T-cell (primary cell): ENCODE measurements at places on chromosomes 11 and 22.

GRCh38 chr11:16347928-16348685, 8.2 kb downstream of the SOX6 start:
- DNase-seq: no peak

- DNase-seq: no peak
These were observed 1.3 kb downstream of the STARD10 start for GRCh38 chr11:72792437-72793021.

GRCh38 chr11:65611028-65611757, 2.8 kb downstream of the MAP3K11 start:
- no peak for DNase-seq

- no peak for DNase-seq
These were observed 33.2 kb downstream of the RELT start for GRCh38 chr11:73409431-73409830.

- no peak for DNase-seq
These were observed 5.0 kb downstream of the MICALL1 start for GRCh38 chr22:37910890-37911672.

DNA sequence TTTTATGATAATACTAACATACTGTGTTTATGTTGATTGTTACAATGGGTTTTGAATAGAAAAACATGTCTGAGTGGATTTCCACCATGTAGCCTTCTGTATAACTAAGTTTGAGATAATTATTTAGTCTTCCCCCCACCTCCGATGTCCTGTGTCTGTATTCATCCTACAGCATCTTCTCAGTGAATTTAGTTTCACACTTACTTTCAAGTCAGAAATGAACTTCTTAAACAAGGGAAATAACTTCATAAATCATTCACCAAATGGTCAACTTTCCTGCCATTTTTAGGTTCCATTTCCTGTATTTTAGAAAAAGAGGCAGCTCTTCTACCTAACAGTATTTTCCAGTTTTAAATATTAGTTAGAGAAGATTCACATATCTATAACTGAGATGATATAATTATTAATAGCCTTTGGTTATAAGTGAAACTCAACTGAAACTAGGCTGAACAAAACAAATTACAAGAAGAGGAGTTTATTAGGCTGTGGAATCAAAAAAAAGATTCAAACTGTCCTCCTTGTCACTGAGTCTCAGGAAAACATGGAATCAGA, 3.5 kb downstream of the OR51B5 start:
- DNase-seq: no peak

DNA sequence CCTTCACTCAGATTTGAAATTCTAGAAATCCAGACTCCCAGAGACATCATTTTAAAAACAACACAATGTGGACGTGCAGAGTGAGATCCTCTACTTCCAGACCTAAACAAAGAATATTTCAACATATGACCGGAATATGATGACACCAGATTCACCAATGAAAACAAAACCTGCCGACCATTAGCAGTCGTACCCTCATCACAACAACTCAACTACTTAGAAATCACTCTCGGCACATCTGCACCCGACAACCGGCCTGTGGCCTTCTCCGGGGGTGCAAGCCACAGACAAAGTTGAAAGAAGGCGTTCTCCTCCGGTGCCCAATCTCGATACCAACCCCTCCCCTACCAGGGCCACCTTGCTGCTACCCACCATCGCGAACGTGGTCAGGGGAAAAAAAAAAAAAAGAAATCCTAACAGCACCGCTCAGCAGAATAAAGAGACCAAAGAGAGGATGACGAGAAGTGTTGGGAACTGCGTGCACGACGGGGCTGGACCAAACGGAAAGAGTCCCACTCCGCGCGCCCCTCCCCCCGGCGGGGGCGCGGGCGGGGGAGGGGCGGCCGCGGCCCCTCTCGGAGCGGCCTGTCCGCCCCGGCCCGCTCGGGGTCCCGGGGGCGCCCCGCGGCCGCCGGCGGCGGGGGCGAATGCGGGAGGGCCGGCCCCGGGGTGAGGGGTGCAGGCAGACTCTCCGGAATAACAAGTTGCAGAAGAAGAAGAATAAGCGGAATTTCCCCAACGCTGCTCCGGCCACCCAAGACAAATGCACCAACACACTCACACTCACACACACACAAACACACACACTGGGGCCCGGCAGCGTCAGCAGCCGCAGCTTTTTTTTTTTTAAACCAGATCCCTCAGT, 1.7 kb downstream of the PHF21A start:
- peak; percentile 56 for DNase-seq
